CD4-positive, alpha-beta T cell (primary cell): ENCODE measurements at places on chromosomes 7 and 10. TPM values are rescaled to one million over a fixed set of nuclear protein-coding genes. Genes with fewer than 3 reads are reported as not detected.

GRCh38 chr7:16646472-16647072 lies 591 bp downstream of the BZW2 start:
- peak; percentile 13 for DNase-seq

The AGBL3 gene
- total RNA-seq: 2.2 TPM

DNA sequence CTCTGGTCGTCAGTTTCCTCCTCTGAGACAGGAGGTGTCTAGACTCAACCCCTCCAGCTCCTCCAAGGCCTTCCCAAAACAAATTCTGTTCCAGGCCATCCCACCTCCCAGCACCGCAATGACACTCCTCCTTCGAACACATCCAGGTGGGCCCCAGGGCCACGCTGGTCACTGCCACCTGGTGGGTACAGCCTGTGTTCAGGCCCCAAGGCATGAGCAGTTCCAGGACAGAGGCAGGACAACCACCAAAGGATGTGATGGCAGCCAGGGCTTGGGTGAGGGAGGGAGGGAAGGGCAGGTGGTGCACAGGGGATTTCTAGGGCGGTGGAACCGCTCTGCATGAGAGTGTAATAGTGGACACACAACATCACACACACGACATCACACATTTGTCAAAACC lies 76.5 kb downstream of the PRKAG2 start:
- DNase-seq: no peak

The TAS2R38 gene
- total RNA-seq: not detected

GRCh38 chr10:98453729-98454128 lies 7.0 kb upstream of the HPS1 start:
- DNase-seq: no peak

GRCh38 chr7:16914771-16915170 lies 33.0 kb upstream of the AGR3 start:
- no peak for DNase-seq

GRCh38 chr10:55441777-55442176 lies 640.7 kb upstream of the PCDH15 start:
- no peak for DNase-seq

- no peak for DNase-seq
Measured at GRCh38 chr7:123410273-123410904, 124.0 kb downstream of the IQUB start.

- DNase-seq: no peak
Measured at GRCh38 chr10:77500754-77501151, 136.9 kb downstream of the KCNMA1 start.

DNA sequence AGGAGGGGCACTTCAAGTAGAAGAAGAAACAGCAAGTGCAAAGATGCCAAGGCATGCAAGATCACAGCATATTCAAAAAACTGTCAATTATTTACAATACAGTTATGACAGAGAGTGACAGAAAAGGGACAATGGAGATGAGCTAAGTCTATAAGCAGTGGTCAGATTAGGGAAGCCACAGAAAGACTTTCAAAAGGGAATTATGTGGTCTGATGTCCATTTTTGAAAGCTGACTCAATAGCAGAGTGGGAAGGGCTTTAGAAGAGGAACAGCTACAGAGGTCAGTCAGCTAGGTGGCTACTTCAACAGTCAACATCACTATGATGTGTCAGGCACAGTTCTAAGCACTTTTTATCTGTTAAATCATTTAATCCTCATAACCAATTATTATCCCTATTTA lies 45.2 kb upstream of the SPOCK2 start:
- DNase-seq: peak; percentile 33

DNA sequence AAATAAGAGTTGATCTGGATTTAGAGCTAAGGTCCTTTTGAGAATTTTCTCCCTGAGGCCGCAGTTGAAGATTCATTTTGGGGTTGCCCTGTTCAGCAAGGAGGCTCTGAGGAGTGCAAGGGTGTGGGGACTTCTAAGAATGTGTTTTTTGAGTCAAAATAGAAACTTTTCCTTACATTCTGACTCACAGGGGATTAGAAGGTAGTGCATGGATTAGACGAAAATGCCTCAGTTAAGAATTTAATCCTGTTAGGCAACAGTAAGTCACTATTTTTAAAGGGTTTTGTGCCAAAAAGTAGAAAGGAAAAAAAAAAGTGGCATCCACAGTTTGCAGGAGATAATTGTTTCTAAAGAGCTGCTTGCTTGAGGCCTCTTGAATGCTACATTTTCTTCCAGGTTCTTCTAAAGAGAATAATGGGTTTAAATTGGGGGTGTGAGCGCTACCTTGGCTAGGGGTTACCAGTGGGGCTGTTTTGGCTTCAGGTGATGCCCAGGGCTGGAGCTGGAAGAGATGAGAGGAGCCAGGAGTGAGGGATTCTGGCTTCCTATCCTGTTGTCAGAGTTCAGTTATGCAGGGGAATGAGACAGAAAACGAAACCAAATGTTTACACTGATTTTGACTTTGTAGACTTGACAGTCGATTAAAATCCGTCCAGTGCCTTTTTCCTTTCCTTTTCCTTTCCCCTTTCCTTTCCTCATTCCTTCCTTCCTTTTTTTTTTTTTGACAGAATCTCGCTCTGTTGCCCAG lies 52.9 kb downstream of the BAMBI start:
- DNase-seq: no peak

DNA sequence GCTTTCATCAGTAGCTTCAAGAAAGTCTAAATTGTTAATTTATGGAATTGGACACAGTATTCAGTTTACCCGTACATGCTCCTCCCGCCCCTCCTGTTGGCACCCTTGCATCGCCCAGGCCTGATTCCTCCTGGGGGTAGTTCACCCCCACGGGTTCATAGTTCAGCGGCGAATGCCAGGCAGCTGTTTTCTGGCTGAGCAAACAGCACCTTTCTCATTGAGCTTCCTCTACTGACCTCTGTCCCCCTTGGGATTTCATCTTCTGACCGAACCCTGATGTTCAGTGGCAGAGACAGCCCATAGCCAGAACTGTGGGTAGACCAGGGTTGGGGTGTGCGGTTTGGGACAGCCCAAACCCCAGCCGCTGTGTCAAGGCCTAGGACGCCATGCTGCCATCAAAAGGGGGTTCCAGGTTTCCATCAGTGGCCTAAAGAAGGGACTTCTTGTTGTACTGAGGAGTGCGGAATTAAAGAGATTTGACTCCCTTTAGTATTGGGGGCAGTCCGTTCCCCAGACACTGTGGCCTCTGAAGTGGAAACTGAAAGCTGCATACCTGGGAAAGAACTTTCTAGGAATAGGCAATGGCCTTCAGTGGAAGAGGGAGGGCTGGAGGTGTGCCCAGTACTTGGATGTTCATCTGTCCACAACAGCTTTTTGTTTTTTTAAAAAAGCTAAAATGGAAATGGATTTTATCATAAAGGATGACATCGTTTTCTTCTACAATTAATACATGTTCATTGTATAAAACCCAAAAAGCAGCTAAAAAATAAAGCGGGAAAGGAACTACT lies 19.0 kb downstream of the MDH2 start:
- DNase-seq: no peak

GRCh38 chr7:55513868-55514267 lies 58.4 kb downstream of the VOPP1 start:
- no peak for DNase-seq

DNA sequence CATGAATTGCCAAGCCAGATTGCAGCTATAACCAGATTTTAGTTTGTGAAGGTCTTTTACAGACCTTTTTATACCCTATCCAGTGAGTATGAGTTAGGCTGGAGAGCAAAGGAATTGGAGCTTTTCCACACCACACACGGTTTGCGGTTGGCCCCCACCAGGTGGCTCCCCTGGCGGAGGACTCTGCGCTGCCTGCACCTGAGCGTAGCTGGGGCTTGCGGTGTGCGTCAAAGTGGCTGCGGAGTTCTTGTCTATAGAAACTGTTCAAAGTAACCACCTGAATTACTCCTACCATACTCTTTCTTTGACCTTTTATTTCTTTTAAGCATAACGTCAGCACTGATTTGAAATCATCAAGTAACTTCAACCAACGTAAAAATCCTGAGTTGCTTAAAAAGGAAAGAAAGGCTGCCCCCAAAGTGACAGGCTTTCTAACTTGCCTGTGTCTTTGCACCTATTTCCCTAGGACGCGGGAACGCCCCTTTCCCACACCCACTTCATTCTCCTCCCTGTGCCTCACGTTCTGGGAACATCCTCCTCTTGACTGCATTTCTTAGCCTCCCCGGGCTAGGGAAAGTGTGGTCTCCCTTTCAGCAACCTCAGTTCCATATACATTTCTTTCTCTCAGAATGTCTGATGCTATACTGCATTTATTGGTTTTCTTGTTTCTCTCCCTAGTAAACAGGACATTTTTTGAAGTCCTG lies 47.6 kb upstream of the TMEM72 start:
- DNase-seq: peak; percentile 46

DNA sequence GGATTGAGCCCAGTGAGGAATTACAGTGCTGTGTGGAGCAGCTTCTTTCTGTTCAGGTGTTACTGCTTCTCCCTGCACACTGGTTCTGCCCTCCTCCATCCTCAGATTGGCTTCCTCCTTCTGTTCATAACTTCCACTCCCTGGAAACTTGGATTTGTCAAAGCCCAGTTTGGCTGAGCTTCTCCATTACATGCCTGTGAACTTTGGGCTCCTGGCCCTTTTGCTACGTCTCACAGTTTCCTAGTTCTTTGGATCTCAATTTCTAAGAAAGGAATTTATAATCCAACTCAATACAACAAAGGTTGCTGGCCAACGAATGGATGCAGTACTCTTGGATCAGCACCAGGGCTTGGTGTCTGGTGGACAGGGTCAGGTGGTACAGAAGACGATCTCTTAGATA lies 318.1 kb downstream of the RPS24 start:
- no peak for DNase-seq

- peak; percentile 49 for DNase-seq
Measured at GRCh38 chr10:72109636-72110157, 21.3 kb upstream of the SPOCK2 start.

The ERVW-1 gene
- total RNA-seq: not detected

GRCh38 chr7:141875453-141875852 lies 34.2 kb upstream of the PRSS37 start:
- no peak for DNase-seq

GRCh38 chr10:79308969-79309665 lies 38.2 kb upstream of the PPIF start:
- DNase-seq: no peak

- no peak for DNase-seq
Measured at GRCh38 chr10:86193841-86194240, 172.8 kb downstream of the GRID1 start.

The LRRC4 gene
- total RNA-seq: 1.6 TPM

The ITGB8 gene
- total RNA-seq: not detected

DNA sequence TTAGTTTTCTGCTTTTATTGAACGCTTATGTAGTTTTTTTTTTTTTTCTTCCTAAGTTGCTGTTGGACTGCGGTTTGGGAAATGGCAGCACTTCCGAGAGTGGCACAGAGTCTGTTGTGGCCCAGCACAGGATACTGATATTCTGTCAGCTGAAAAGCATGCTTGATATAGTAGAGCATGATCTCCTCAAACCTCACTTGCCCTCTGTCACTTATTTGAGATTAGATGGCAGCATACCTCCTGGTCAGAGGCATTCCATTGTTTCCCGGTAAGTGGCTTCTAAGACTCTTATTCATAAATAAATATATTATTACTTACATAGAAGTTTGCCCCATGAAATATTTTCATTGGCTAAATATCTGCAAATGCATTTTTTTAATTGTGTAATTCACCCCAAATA lies 101.1 kb downstream of the BTAF1 start:
- DNase-seq: no peak

- DNase-seq: no peak
Measured at GRCh38 chr7:19114551-19114855, 2.9 kb downstream of the TWIST1 start.

DNA sequence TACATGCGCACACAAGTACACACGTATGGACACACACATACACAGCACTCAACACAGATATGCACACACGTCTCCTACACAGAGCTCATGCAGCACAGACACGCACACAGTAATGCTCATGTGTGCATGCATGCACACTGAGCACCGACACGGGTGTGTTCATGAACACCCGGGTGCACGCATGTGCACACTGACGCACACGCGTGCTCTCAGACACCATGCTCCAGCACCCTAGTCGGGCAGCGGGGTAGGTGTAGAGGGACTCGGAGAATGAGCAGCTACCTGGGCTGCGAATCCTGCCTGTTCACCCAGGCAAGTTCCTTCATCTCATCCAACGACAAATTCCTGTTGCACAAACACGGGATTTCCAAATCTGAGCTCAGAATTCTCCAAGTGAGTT lies 184.7 kb downstream of the MAD1L1 start:
- DNase-seq: no peak

The ADIRF gene
- total RNA-seq: not detected

The PRPS1L1 gene
- total RNA-seq: not detected
